ENCODE measurements at places on chromosomes 3 and 15.

- no peak for DNase-seq
Observed at GRCh38 chr3:124178531-124178930, 186.6 kb upstream of the ROPN1 start.

DNA sequence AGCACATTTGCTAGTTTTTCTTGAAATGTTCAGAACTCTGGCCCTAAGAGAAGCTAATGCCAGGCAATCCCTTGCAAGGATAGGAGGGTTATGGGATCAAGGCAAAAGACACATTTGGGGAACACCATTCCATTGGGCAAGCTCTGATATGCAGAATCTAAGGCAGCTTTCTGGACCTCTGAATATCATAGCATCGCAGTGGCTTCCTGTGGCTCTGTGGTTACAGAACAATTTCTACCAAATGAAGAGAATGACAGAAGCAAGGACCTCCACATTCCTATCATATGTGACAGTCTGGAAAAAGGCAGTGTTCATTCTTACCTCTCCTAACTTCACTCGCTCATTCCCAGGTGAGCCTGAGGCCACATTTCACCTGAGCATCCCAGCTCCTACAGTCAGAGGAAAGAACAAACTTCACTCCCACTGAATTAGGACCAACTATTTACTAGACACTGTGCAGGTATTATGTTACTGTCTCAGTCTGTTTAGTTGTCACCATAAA is 836.1 kb upstream of the CFAP20DC start:
- DNase-seq, result no peak

GRCh38 chr3:186283096-186283495 is 78.9 kb downstream of the DGKG start:
- no peak for DNase-seq

- DNase-seq, result no peak
Observed at GRCh38 chr3:30551266-30551665, 55.1 kb upstream of the TGFBR2 start.

GRCh38 chr3:46881596-46882376 is 4.3 kb downstream of the PTH1R start:
- no peak for DNase-seq

DNA sequence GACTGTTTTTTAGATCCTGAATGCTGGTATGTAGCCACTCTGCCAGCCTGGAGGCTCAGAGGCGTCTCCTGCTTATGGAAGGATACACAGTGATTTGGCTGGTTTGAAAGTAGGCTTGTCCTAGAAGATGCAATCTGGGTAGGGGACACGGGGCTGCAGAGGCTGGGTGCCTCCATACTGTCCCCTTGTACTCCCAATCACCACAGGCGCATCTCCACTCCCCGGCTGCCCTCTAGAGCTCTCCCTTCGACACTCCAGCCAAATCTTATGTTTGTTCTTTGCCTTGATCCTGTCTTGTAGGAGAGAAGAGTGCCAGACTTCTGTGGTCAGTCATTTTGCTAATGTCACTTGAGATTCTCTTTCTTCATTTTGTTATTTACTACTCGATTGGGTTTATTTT is 168.8 kb upstream of the THRB start:
- DNase-seq, result no peak

DNA sequence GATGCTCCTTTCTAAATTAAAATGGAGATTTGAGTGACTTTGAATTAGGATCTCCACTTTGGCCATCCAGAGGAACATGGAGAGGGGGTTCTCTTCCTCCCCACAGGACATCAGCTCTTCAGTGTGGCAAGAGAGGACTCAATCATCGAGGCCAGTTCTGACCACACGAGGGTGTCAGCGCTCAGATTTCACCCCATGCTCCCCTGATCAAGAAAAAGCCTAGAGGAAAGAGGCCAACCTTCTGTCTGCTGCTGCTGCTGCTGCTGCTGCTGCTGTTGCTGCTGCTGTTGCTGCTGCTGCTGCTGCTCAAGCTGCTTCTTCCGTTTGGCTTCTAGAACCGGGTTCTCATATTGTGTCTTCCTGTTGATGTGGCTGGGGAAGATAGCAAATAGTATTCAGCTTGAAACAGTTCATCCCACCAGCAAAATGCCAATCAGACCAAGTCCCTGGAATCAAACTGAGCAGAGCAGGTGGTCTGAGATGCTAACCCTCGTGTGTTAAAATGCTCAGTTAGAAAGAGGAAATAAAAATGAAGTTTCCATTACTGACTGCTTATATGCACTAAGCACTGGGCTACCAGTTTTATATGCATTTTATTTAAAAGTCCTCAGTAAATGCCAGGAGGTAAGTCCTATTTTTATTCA is 599.0 kb downstream of the MAGI1 start:
- DNase-seq, result peak; percentile 11

DNA sequence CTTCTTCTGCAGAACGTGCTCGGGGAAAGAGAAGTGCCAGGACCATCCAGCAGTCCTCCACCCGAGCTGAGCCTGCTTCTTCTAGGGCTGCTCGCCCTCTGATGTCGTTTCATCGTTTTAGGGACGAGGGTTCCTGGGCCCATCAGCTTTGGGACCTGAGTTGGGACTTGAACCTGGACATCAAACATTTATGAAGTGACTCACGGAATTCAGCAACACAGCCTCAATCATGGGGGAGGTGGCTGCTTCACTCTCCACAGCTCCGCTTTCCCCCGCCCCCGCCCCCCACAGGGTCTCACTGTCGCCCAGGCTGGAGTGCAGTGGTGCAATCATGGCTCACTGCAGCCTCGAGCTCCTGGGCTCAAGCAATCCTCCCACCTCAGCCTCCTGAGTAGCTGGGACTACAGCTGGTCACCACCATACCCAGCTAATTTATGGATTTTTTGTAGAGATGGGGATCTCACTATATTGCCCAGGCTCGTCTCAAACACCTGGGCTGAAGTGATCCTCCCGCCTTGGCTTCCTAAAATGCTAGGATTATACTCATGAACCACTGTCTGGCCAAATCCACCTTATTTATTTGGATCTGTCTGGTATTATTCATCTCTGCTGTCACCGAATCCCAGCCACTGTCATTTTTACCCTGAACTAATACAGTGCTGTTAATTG is 725 bp upstream of the SCAMP2 start:
- no peak for DNase-seq

DNA sequence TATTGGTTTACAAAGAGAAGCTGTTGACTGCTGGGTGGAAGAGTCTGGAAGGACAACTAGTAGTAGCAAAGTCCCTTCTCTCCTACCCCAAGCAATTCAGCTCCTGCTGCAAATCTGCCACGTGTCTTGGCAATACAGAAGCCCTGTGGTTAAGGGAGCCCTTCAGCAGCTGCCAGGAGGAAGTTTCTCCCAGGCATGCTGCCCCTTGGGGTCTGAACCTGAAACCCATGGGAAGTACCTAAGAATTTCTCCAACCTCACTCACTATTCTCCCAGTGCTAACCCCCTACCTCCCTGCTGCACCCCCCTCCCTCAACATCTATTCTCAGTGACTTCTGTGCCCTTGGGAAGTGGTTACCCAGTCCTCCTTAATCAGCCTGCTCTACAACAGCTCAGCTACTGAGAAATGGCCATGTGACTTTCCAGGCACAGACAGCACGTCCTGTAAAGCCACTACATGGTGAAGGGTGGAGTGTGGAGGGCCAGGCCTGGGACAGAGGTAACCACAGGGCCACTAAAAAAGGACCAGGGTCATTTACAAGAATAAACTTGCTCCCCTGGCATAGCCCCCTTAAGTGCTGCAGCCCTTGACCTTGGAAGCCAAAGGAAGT is 316.6 kb downstream of the NTRK3 start:
- DNase-seq, result no peak

- DNase-seq, result no peak
Observed at GRCh38 chr3:7504886-7505775, 644.2 kb downstream of the GRM7 start.

DNA sequence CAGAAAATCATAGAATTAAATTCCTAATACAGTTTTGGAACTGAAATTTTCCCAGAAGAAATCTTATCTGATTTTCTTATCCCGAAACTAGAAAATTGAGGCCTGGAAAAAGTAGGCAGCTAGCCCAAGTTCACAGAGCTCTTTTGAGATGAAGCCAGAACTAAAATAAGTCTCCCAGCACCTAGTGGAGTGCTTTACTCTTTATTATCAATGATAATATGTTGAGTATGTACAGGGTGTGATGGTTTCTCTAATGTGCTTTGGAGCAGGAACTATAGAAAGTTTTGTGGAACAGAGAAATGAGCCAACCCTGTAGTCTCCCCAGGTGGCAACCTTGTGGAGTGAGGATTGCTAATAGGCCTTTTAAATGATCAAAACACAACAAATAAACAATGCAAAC is 30.3 kb upstream of the BCL6 start:
- no peak for DNase-seq

- DNase-seq, result no peak
Observed at GRCh38 chr3:171685116-171685895, 125.0 kb downstream of the PLD1 start.

DNA sequence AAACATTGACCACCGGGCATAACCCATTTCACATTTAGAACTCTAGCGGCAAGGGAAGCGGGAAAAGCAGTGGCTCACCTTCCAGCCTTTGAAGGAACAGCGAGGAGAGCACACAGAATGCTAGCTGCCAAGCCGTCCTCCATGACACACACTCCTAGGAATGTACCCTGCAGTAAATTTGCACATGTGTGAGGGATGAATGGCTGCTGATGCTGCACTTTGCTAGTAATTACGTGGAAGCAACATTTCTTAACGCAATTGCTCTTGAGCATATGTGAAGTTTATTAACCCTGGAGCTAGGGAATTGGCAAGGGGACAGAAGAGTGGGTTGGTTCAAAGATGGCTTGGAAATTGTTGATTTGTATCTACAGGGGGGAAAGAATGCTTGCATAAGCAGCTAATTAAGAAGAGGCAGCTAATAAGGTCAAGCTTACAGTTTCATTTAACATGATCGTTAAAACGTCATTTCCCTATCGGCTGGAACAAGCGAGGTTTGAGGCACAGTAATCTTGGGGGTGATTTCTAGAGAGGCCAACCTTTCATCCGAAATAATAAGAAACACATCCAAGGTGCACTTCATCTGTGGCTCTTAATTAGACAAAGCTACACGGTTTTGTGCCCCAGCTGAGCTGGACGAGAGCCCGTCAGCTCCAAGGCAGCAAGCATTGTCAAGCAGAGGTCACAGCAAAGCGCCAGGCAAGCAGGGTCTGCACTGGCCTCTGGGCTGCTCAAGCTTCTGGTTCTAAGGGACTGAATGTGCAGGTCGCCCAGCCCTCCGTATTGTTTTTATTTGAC is 123.4 kb downstream of the CHSY1 start:
- no peak for DNase-seq

DNA sequence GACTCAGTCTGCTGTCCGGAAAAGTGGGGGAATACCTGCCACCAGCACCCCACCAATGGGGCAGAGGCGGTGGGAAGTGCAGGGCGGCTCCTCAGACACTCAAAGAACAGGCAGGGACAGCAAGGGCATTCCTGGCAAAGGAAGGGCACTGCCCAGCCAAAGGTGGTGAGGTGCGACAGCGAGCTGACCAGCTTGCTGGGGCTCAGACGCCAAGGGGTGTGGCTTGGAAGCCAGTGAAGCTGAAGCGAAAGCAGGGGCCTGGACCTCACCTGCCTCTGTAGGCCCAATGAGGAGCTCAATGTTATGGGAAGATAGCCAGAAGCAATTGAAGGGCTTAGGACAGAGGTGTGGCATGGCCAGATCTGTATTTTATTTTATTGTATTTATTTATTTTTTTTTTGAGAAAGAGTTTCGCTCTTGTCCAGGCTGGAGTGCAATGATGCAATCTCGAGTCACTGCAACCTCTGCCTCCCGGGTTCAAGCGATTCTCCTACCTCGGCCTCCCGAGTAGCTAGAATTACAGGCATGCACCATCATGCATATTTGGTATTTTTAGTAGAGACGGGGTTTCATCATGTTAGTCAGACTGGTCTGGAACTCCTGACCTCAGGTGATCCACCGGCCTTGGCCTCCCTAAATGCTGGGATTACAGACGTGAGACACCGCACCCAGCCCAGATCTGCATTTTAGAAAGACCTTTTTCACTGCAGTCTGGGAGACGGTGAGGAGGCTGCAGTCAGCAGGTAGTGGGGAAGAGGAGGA is 4.4 kb upstream of the LMAN1L start:
- DNase-seq, result no peak

DNA sequence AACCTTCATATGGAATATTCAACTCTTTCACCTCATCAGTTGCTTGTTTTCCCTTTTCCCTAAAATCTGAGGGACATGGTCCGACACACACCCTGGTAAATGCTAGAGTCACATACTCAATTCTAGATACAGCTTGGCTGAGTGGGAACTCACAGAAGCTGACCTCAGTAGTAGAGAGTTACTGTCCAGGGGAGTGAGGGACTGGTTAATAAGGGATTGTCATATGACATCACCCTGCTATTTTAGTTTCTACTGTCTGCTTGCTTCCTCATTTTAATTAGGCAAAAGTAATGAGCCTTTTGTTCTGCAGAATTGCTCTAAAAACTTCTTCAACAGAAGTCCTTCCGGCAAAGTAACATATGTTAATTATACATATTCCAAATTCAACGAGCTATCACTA is 244.5 kb downstream of the ZIC4 start:
- no peak for DNase-seq

GRCh38 chr15:37789881-37790280 is 144.6 kb upstream of the TMCO5A start:
- no peak for DNase-seq

DNA sequence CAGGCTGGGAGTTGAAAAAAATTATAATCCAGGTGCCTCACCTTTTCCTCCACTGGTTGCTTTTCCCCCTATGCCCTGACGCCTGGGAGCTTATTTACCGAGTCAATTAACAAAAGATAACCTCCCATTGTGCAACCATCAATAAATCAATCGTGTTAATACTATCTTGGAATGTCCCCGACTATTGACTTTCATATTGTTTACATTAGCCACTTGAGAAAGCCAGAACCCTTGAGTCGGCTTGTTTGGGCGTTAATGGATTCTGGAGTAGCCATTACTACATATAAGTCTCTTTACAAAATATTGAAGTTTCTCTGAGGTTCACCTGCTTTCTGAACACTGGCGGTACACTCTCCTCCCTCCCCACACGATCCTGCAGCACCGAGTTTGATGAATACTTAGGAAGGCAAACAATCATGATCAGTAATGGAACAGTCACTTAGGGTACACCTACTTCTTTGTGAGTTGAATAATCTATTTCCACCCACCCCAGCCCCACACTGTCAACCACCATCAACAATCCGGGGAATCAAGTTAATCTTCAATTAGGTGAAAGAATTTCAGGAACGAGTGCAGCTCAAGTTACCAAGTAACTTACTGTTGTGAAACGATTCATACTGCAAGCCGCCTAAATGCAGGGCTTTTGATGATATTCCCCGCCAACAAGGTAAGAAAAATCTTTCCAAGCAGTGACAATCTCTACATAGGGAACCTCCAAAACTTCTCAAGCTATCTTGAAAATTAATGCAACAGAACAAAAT is 159.3 kb upstream of the NR2F2 start:
- DNase-seq, result no peak

DNA sequence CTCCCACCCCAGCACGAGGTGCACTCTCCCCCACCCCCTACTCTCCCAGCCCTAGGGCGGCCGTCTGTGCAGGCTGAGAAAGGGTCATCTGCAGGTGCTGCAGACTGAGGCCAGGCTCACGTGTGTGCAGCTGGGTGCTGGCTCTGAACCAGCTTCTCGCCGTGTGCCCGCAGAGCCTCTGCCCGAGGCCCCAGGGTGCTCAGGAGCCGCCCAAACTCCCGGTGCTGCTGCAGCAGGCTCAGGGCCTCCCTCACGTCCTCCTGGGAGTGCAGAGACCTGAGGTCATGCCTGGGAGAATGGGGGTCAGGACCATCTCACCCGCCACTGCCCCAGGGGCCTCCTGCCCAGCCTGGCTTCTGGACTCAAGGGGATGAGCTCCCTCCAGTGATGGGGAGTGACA is 17.2 kb downstream of the SPTBN5 start:
- DNase-seq, result no peak

- DNase-seq, result no peak
Observed at GRCh38 chr15:69592954-69593353, 140.3 kb downstream of the RPLP1 start.

GRCh38 chr3:20739814-20740213 is 553.8 kb upstream of the SGO1 start:
- DNase-seq, result no peak

Measured in caudate nucleus (tissue), 63 donors.